ENCODE measurements at places on chromosomes 1 and 21.
A peak's percentile ranks its signal among the peaks of the same experiment; 100 is the strongest.

DNA sequence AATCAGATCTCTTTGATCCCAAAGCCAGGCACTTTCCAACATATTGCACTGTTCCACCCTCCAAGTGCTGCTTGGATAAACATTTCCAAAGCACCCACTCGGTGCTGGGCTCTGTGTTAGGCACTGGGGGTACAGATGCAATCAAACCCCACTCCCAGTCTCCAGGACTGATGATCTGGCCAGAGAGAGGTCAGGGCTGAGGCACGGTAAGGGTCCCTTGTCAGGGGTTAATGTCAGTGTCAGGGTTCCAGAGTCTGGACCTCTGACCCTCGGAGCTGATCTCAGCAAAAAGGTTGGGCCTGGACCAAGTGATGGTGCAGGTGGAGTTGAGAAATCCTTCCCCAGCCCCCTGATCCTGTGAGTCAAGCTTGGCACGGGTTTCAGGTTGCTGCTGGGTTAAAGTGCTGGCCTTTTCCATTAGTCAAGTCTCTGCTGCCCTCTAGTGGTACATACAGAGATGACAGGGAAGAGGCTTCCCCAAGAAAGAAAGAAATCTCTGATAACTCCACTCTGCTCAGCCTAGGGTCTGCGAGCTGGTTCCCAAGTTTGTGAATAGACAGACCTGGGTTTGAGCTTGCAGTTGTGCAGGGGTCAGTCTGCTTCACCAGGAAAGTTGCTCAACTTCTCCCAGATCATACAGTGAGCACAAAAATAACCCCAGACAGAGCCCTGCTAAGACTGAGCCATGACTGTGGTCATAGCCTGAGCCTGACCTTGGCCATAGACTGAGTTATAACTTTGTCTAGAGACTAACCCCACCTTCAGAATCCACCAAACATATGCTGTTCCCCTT lies 74.6 kb downstream of the DMRTA2 start:
- peak; percentile 43 for DNase-seq

GRCh38 chr1:145884675-145885074 lies 991 bp downstream of the ANKRD35 start:
- DNase-seq = no peak

GRCh38 chr1:94734963-94735901 lies 84.9 kb upstream of the SLC44A3 start:
- DNase-seq = no peak

- DNase-seq = peak; percentile 20
These were observed 7.2 kb downstream of the VANGL1 start for GRCh38 chr1:115648717-115649691.

DNA sequence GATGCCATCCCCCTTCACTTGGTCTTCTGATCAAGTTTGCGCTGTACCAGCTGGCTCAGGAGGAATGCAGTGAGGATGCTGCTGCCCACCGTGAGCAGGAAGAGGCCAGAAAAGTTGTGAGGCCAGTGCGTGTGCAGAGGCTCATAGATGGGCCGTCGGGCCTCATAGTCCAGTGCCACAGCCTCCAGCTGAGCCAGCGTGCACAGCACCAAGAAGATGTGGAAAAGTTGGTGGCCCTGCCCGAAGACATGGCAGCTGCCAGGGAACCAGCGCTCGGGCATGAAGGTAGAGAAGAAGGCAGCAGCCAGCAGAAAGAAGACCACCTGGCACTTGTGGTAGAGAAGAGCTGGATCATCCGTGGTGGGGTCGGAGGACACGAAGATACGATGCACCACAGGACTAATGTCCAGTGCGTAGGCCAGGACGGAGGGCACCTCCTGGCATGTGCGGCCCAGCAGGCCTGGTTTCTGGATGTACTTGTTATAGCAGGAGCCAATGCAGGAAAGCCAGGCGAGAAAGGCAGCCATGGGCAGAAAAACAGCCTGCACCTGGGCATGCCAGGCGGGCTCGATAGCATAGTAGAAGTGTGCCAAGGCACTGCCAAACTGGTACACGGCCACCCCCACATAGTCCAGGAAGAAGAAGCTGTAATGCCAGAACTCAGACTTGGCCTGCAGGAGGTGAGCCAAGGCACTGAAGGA lies 3.7 kb upstream of the AUNIP start:
- DNase-seq = no peak

GRCh38 chr1:154493276-154493675 lies 8.7 kb upstream of the TDRD10 start:
- no peak for DNase-seq

- no peak for DNase-seq
These were observed 122.9 kb upstream of the LYPLAL1 start for GRCh38 chr1:219050822-219051125.

DNA sequence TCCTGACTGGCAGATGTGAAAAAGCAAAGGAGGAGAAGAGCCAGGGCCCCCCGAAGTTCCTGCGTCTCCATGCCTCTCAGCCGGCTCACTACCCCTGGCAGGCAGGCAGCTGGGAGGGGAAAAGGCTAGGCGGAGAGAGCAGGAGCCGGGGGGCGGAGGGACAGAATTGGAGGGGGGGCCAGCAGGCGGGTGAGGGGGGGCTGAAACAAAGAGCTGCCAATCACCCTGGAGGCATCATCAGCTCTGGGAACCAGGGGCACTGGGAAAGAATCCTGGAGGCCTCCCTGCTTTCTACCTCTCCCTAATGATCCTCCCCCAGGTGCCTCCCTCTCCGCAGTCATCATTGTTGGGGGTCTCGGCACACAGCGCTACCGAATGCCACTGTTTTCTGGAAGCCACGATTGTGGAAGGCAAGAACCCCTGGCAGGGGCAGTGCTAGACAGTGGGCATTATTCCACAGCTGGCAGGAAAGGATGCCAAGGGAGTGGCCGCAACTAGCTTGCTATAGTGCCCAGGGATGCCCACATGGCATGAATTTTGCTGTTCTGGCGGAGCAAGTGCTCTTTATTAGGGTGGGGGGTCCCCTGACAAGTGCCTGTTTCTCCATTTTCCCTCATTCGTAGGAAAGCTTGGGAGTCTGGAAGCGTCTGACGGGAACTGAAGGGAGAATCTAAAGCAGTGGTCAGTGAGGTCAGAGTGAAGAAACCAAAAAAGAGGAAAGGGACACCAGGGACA lies at the start of gene THBS3:
Gene THBS3, minus strand, starts transcription at position 92 of the 735 bp plus-strand sequence. Its CDS starts 21 bp downstream, at position 71.
- DNase-seq = no peak

DNA sequence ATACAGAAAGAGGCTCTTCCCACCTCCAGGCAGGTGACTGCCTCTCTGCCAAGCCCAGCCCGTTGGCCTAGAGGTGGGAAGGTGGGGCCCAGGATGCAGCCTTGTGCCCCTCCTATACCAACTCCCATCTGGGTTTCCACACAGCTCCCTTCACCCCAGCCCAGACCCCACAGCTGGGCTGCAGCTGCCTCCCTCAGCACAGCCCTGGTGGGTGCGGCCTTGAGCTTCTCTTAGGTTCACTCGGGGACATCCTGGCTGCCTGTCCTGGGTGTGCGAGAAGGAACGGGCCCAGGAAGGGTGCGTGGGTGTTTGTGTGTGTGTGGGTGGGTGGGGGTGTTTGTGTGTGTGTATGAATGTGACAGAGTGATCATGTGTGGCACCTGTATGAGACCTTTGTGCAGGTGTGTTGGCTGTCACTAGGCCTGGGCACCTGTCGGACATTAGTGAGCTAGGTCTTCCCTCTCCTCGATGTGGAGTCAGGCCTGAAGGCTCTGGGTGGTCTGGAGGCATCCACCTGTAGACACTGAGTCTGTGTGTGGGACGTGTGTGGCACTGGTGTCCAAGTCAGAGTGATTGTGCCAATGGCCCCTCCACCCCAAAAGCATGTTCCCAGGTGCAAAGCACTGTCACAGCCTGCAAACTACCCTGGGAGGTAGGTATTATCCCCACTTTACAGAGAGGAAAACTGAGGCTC lies 30.7 kb downstream of the FOXO6 start:
- no peak for DNase-seq
